ENCODE measurements at places on chromosomes 6 and 20.

GRCh38 chr6:18667612-18668011 is 280.5 kb downstream of the RNF144B start:
- no peak for DNase-seq

DNA sequence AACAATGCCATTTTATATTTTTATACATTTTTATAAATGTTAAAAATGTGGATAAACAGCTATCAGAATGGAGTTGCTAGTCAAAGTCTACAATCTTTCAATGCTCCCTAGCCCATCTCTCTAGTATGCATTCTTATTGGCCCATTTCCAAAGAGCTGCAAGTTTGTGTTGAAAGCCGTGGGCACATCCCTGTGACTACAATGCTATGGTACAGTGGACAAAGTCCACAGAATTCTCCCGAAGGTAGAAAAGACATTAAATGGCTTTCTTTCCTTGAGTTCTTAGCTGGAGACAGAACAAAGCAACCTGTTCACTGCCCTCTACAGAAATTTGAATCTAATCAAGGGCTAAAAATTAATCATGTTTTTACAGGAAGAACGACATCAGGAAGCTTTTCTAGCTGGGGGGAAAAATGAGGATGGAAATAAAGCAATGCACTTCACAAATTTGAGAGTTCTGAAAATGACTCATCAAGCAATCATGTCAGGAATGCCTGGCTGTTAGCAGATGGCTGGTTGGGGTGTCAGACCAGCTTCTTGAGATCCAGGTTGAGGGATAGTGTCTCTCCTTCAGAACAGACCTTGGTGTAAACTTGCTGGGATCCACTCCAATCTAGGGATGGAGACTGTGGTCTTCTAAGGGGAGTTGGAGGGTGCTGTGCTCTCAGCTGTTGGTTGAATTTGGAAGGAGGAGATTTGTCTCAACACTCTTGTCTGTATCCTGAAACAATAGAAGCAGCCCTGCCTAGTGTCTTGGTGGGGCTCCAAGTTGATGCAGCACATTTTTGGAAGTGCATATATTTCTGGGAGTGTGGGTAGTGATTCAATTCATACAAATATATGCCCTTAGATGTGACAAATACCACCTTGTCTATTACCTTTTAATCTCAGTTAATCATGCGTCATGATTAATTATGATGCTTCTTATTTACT is 143.4 kb upstream of the PHACTR1 start:
- DNase-seq, result peak; percentile 95

DNA sequence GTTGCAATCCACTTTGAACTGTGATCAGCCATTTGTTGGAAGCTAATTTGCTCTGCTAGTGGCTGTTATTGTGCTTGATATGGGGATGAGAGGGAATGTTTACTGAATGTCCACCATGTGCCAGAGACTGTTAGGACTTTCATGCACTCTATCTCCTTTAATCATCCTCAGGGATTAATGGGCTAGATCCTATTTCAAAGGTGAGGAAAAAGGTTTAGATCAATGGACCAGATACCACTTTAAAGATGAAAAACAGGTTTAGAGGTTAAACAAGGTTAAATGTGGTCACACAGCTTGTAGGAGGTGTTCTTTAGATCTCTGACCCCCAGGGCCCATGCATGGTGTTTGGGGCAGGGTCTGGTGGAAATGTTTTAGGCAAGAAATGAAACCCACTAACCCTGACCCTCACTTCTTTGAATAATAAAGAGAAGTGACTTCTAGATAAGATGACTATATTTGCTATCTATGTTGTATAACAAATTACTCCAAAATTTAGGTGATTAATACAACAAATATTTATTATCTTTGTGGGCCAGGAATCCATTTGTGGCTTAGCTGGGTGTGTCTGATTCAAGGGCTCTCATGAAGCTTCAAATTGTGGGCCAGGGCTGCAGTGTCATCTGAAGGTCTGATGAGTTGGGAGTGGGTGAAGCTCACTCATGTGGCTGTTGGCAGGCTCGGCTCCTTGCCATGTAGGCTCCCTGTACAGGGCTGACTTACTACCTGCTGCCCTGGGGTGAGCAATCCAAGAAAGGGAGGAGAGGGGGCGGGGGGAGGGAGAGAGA is 127.8 kb upstream of the FOXA2 start:
- peak; percentile 67 for DNase-seq

GRCh38 chr6:45625191-45625664 is 247.5 kb upstream of the SUPT3H start:
- DNase-seq, result peak; percentile 90

- no peak for DNase-seq
Observed at GRCh38 chr20:46416421-46416820, 10.0 kb upstream of the ELMO2 start.

GRCh38 chr6:17628873-17629272 is 28.8 kb downstream of the FAM8A1 start:
- no peak for DNase-seq

DNA sequence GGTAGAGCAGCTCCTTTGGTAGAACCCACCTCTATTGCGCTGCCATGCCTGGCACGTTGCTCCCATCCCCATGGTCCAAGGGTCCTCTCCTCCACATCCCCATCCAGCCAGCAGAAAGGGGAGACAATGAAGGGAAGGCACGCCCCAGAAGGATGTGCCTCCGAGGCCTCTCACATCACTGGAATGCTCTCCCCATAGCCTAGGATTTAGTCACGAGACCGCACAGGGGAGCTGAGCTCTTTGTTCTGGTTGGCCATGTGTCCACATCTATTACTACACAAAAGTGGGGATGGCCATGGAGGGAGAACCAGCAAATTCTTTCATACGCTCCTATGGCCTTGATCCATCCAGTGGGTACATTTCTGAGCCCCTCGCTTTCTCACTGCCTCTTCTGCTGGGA is 60.5 kb upstream of the SALL4 start:
- peak; percentile 92 for DNase-seq

- no peak for DNase-seq
Observed at GRCh38 chr6:40344566-40345167, 242.5 kb downstream of the LRFN2 start.

DNA sequence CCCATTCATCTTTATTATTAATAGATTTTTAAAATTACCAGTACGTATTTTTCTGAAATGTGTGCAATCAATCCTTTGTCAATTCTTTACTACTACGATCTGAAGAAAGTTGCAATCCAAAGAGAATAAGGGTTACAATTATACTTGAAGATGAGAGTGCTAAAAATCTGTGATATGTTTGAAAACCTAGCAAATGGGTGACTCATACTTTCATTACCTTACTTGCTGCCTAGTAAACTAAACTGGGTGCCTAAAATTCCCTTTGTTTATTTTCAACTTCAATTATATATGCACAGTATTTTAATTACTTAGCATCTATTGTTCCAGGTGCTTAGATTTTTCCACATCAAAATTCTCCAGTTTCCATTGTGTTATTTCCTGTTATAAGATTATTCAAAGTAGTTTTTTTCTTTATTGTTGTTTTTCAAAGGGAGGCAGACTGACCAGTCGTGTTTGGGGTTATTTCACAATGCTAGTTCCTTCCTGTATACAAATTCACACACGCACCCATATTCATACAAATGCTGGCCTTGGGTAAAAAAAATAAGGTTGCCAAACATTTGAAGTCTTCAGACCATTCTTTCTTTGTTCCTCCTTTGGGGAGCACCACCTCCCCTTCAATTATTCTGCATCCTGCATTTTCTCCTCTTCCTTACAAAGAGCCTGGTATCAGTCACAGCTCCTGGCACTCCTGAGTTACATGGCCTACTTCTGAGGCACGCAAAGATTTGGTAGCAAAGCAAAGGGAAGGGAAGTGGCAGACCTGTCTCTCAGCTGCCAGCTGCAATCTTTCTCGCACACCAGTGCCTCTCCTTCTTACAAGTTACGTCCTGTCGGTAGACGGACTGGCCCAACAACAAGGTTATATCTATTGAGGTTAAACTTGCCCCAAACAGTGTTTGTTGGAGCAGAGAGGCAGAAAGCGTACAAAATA is 16.2 kb upstream of the FAM135A start:
- no peak for DNase-seq

DNA sequence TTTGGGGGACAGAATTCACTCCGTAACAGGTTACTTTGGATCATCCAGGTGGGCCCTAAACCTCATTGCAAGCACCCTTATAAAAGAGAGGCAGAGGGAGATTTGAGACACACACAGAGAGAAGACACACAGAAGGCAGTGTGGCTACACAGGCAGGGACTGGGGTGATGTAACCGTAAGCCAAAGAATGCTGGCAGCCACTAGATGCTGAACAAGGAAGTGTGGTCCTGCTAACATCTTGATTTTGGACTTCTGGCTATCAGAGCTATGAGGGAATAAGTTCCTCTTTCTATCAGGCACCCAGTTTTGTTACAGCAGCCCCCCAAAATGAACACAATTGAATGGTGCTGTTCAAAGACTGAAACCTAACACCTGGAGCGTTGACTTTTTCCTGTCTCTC is 191.3 kb upstream of the MYLIP start:
- no peak for DNase-seq

DNA sequence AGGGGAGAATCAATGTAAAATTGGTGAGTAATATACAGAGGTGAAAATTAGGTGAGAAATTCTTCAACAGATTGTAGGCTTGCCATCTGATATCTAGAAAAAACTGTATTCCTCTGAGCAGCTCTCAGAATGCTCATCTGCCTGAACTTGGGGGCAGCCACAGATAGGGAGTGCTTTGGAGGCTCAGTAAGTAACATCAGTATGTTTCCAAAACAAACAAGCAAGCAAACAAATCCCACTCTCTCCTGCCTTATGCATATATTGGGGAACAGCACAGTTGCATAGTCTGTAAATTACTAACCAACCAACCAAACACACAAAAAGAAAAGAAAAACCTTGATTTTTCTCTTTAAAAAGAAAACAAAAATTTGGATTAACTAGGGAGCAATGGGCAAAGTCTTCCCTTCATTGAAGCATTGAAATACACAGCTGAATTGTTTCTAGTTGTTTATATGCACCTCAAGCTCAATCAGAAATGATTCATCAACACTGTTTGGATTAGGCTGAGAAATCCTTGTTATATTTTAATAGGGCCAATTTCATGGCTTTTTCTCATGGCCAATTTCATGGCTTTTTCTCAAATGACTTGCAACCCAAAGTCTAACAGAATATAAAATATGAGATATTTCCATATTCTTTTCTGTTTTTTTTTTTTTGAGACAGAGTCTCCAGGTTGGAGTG is 50.1 kb upstream of the DEK start:
- DNase-seq, result peak; percentile 75

- no peak for DNase-seq
Observed at GRCh38 chr6:170221753-170222400, 69.0 kb downstream of the DLL1 start.

GRCh38 chr6:155968921-155969320 is 513.3 kb upstream of the NOX3 start:
- DNase-seq, result no peak

GRCh38 chr6:137832110-137832509 is 34.9 kb upstream of the TNFAIP3 start:
- DNase-seq, result peak; percentile 93

- no peak for DNase-seq
Observed at GRCh38 chr20:61599541-61599992, 347.5 kb downstream of the CDH4 start.
